ENCODE measurements at places on chromosomes 1 and 21.

DNA sequence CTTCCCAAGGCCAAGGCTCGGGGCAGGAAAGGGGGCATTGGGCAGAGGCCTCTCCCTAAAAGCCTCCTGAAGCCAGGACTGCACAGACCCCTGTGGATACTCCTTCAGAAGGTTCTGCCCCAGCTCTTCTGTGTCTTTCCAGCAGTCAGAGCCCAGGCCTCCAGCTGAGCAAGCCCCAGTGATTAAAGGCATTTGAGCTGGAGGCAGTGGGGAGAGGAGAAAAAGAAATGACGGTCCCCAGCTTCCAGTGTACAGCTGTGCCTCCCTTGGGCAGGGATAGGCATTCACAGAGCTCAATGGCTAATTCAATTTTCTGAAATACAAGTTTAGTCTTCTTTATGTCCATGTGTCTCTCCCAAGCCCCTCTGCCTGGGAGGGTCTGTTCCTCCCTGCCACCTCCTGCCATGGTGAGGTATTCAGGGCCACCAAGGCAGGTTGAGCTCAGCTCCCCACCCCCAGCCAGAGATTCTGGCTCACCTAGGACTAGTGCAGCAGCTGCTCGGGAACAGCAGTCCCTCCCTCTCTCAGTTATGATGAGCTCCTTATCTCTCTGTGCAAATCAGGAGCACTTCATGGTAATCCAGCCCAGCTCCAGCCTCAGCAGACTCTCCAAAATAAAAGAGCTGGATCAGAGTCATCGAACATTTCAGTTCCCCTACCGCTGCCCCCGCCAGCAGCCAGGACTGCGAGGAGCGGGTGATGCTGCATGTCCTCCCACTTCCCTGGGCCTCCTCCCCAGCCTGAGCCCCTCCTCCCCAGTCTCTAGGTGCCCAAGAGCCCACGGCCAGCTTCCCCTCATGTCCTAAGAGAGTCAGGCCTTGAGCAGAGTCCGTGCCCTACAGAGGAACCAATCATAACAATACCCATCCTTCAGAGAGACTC is 208.4 kb upstream of the ZC3H12A start:
- DNase-seq, result no peak

- DNase-seq, result no peak
Measured at GRCh38 chr1:89962742-89963075, 32.2 kb upstream of the ZNF326 start.

DNA sequence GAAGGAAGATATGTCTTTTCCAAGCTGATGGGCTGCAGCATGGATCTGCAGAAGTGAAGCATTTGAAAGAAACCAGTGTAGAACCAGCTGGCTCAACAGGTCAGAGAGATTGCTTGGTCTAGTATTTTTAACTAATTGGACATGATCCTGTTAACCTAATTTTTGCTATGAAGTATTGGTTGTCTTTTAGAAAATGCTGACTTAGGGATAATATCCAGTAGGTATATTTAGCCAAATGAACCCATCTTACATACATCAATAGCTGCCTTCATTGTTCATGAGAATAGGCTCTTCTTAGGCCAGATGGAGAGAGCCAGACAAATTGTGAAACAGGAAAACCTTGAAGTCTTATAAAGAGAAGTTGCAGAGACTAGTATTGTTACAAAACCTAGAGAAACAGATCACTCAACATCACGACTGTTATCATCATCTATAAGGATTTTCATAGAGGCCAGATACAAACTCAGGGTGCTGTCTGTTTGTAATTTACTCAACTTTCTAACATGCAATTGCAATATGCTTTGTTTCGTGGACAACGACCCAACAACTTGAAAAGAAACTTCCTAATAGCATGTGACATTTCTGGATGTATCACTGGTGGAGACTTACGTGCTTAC is 148.2 kb downstream of the DISC1 start:
- DNase-seq, result no peak

- no peak for DNase-seq
Measured at GRCh38 chr1:24721533-24721932, 23.7 kb upstream of the CLIC4 start.

- no peak for DNase-seq
Measured at GRCh38 chr1:240152611-240153297, 61.1 kb downstream of the FMN2 start.

- DNase-seq, result no peak
Measured at GRCh38 chr1:230507666-230508402, 81.7 kb upstream of the PGBD5 start.

DNA sequence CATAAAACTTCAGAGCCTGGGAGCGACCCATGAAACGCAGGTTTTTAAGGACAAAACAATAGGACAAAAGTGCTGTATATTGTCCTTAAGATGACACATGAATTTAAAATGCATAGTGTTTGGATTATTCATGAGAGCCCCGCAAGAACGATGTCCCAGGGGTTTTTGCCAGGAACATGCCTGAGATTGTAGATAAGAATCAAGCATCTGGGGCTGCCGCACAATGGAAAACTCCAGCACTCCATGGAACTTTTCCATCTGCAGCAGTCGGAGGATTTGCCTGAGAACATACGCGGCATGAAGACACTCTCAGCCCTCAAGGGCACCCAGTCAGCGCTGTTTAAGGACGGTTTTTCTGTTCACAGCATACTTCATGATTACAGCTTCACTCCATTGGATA is 5.3 kb upstream of the ERG start:
- DNase-seq, result no peak

GRCh38 chr1:57966751-57967406 is 543.0 kb upstream of the DAB1 start:
- no peak for DNase-seq

DNA sequence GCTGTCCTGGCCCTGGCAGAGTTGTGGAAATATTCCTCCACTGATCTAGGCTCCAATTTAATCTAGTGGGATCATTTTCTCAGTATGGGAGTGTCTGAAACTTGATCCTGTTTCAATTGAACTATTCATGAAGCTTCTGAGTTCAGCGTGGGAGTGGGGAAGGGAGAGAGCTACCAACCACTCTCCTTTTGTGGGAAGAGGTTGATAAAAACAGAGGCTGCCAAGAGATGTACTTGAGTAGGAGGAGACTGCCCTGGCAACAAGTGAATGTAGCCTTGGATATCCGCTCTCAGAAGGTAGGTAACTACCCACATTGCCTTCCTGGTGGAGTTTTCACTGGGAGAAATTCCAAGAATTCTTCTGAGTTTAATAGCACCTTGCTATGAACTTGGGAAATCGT is at the start of gene CTXND2:
TSS of gene CTXND2 (plus strand) at position 119 of the 400 bp plus-strand sequence. CDS start 25,179 bp downstream, outside the sequence.
- no peak for DNase-seq

DNA sequence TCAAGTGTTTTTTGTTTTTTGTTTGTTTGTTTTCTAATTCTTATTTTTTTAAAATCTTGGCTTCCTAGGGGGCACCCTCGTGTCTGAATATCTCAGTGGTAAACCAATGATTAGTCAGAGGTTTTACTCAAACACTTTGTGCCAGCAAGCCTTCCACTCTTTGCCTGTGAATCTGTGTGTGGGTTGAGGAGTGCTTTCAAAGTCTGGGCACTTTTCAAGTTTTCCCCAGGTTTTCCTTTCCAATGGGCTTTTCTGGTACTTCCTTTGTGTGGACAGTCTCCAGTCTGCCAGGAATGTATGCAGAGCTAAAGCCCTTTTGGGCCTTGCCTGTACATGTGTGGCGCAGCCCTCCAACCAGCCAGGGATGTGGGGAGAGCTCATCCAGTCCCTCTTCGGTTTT is 9.7 kb upstream of the PPIE start:
- no peak for DNase-seq

GRCh38 chr1:79198832-79199231 is 192.3 kb upstream of the ADGRL4 start:
- no peak for DNase-seq

- DNase-seq, result no peak
Measured at GRCh38 chr1:8517661-8518489, 200.0 kb downstream of the SLC45A1 start.

- no peak for DNase-seq
Measured at GRCh38 chr1:206729507-206729906, 41.1 kb upstream of the IL19 start.

DNA sequence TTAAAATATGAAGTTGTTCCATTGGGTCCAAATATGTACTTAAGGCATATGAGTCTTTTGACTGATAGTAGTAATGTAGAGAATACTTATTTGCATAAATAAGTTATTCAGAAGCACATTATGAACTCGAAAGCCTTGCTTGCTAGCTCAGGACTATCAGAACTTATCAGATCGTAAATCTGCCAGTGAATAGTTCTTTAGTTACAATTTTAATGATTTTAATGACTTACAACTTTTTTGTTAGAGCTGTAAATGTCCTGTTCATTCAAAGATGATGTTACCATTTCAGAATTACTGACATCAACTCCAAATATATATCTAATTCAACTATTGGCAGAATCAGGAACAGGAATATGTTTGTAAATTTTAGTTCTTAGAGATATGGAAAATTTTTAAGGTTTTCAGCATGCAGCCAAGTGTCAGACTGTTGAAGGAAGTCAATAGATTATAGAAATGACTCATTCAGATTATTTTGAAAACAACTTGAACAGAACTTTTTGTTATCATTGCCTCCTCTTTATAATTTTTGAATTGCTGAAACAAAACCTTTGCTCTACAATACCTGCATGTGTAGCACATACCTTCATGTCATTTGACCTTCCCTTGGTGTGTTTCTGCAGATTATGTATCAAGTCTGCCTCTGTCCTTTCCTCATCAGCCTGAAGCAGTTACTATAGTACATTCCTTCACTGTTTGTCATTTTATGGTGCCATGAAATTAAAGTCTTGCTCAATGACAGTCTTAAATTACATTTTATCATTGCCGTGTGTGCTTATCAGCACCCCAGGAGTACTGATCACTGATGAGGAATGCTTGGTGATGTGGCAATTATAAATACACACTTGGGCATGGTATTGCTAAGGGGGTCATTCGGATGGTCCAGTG is 44.9 kb downstream of the LRRC8D start:
- no peak for DNase-seq

- DNase-seq, result no peak
Measured at GRCh38 chr1:1550087-1550486, 9.7 kb upstream of the TMEM240 start.
